Breast epithelium (tissue), 4 donors: ENCODE measurements at places on chromosomes 11 and 22. TPM values are rescaled to one million over a fixed set of nuclear protein-coding genes. Genes with fewer than 3 reads are reported as not detected.

DNA sequence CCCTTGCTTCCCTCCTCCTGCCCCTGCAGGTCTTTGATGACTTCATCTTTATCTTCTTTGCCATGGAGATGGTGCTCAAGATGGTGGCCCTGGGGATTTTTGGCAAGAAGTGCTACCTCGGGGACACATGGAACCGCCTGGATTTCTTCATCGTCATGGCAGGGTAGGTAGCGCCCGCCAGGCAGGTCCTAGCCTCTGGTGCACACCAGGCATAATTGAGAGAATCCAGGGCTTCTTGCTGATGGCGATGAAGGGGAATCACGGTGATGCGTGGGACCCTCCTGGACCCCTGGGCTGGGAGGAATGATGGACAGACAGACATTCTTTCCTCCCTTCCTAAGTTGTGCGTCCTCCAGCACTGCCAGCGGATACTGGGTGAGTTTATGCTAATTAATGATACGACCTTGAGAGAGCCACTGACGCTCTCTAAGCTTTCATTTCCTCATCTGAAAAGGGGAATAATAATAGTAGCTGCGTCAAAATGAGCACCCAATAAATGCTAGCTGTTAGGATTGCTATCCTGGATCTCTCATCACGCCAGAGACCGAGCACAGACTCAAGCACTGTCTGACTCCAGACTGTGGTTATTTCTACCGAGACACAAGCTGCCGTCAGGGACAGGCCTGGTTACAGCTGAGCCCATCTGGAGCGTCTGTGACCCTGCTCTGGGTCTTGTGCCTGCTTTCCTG is 30.1 kb downstream of the CACNA1I start:
- DNase-seq: no peak

TSSK2 gene
- total RNA-seq: not detected

GRCh38 chr22:47784991-47785390 is 1022.5 kb downstream of the TBC1D22A start:
- no peak for DNase-seq

DNA sequence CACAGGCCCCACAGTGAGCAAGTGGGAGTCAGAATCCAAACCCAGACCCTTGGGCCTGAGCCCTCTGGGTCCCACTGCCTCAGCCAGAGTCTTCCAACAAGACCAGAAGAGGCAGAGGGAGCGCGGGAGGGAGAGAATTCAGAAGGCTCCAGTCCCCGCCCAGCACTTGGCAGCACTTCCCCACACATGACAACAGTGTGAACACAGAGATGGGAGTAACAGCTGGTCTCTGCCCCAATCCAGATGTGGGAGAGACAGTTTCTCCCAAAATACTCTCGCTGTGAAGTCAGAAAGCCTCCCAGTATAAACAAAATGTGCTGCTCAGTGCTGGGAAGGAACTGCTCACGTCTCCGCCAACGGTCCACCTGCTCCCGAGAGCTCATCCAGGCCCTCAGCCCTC is 219.9 kb downstream of the MN1 start:
- no peak for DNase-seq

DNA sequence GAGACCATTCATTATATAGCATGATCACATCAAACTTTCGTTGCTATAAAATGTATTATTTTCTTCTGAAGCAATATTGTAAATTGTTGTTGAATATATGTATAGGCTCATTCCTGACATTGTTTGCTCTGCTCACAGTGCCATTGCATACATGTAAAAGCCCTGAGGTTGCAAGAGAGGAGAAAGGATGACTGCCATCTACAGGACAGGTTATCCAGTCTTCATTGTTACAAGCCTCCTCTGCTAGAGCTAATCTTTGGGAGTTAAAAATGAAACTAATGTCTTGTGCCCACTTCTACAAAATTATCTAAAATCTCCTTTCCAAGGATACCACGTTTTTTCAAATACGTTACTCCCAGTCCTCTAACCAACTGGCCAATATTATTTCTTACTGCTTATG is 16.4 kb upstream of the OR5AL1 start:
- DNase-seq: no peak

MPZL3 gene
- total RNA-seq: 0.64 TPM

GRCh38 chr11:61004180-61004611 is 32.7 kb downstream of the CD6 start:
- no peak for DNase-seq

DNA sequence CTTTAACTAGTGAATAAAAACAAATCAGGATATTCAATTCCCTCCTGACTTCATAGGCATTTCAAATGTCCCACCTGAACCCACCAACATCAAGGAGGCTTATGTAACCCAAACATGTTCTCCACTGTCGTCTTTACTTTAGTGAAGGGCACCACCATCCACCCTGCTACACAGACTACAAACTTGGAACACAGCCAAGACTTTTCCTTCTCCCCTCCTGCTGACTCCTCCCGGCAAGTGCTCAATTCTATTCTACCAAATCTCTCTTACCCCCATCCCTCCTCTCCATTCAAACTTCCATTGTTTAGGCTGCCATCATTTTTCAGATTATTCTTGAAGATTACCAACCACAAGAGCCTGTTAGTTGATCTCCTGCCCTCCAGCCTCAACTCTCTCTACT is 24.3 kb downstream of the SAAL1 start:
- no peak for DNase-seq

- DNase-seq: no peak
These were observed 36.9 kb downstream of the MOB2 start for GRCh38 chr11:1449490-1450243.

ZFPL1 gene
- 44.1 TPM for total RNA-seq

DNA sequence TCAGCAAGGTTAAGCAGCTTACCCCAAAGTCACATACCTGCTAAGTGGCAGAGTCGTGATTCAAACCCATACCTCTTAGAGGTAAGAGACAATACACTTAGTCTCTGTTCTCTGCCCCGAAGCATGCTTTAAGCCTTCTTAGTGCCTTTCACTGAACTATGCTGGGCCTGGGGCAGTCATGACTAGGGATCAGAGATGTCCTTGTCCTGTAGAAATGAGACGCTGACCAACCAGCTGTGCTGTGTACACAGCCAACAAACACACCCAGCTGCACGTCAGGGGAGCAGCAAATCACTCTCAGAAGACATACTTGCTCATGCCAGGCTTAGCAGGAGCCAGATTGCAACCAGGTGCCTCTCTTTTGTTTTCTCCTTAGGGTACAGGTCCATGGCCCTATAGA is 255.7 kb downstream of the BUD13 start:
- DNase-seq: no peak

DNA sequence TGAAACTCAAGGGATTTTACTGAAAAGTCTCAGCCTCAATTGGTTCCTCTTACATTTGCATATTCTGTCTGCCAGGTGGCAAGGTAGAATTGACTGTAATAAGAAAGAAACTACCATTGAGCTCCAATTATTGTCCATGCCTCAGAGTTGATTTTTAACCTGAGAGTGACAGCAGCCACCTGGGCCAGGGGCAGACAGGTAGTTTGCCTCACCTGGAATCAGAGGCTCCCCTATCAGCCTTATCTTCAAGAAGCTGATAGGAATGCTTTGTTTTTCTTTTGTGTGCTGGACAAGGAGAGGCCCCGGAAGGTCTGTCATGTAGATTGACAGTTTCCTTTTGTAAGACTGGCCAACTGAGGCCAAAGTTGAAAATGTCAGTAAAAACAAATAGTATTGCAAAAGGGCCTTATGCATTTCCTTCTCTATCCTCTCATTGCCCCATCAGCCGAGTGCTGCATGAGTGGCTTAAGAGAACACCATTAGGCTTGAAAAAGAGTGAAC is 34.1 kb downstream of the CD44 start:
- no peak for DNase-seq

- DNase-seq: no peak
These were observed 2.6 kb downstream of the TH start for GRCh38 chr11:2169005-2169378.

GRCh38 chr11:57180081-57180561 is 1.6 kb upstream of the LRRC55 start:
- DNase-seq: no peak

GRCh38 chr22:50027639-50028537 is 15.3 kb upstream of the IL17REL start:
- DNase-seq: peak; percentile 71

OR52I2 gene
- total RNA-seq: not detected

GRCh38 chr11:72972496-72973128 is 158.4 kb downstream of the ATG16L2 start:
- no peak for DNase-seq

OR2D2 gene
- total RNA-seq: not detected

VPREB1 gene
- not detected for total RNA-seq

LRRN4CL gene
- total RNA-seq: 9.8 TPM

- DNase-seq: no peak
These were observed 6.1 kb downstream of the NUP50 start for GRCh38 chr22:45169591-45170466.

MS4A6E gene
- total RNA-seq: not detected

GRCh38 chr11:74714904-74715303 is 16.3 kb downstream of the CHRDL2 start:
- DNase-seq: no peak

DNA sequence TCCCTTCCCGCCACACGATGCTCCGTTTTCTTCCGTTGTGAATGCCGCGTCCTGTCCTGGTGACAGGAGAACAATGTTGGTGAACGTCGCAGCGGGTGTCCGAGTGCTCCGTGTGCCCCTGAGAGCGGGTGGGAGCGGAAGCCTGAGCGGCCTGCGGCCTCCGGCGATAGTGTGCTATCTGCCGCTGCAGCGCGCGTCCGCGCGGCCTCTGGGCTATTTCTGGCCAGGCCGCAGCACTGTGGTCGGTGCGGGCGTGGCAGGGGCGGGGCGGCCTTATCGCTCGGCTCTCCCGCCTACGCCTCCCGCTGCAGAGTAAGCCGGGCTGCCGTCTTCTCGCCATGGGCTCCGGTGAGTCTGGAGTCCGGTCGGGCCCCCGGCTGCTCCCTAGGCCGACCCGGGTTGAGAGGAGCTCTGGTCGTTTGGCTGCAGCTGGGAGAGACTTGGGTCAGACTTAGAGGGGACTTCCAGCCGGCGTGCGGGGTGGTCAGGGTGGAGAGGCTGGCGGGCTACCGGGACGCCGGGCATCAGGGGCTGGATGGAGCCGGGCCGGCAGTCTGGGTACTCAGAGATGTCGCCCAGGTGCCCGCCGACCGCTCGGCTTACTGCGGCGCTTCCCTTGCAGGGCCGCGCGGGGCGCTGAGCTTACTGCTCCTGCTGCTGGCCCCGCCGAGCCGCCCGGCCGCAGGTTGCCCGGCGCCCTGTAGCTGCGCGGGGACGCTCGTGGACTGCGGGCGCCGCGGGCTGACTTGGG is at the start of gene GP1BB:
Gene GP1BB, plus strand, starts transcription at position 308 of the 751 bp plus-strand sequence. Its CDS starts 31 bp downstream, at position 339.
- DNase-seq: no peak

KREMEN1 gene
- 9.5 TPM for total RNA-seq

SLC15A3 gene
- 8.8 TPM for total RNA-seq

- DNase-seq: no peak
These were observed 2.2 kb downstream of the CALCA start for GRCh38 chr11:14969901-14970323.

GRCh38 chr22:41979423-41980250 is 10.4 kb downstream of the SEPTIN3 start:
- no peak for DNase-seq

- DNase-seq: no peak
These were observed 27.3 kb downstream of the STK33 start for GRCh38 chr11:8566613-8567210.

- no peak for DNase-seq
These were observed 6.2 kb upstream of the SYT8 start for GRCh38 chr11:1828542-1828941.

- no peak for DNase-seq
These were observed 11.2 kb upstream of the DGKZ start for GRCh38 chr11:46335890-46336562.

TMEM25 gene
- 14.1 TPM for total RNA-seq

DNA sequence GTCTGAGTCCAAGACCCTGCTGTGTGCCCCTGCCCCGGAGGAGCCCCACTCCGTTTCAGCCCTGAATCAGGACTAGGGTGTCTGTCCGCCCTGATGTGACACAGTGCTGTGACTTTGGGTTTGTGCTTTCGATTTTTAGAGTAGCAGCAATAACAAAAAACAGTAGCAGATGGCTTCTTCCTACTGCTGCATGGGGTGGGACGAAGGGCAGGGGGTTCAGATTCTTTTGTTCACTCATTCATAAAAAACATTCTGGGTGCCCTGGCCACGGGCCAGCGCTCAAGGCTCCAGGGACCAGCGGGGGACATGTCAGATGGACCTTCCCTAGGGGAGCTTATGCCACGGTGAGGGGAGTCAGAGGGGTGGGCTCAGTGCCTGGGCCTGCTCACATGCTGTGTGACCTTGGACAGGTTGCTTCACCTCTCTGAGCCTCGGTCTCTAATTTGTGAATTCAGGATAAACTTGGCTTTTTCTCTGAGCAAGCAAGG is 24.6 kb upstream of the PRR5 start:
- DNase-seq: no peak

- DNase-seq: no peak
These were observed 12.3 kb upstream of the ASRGL1 start for GRCh38 chr11:62324731-62325556.

GRCh38 chr22:22461583-22461982 is 47.0 kb downstream of the ZNF280B start:
- DNase-seq: no peak

MAJIN gene
- not detected for total RNA-seq

HTR3B gene
- total RNA-seq: not detected

DNA sequence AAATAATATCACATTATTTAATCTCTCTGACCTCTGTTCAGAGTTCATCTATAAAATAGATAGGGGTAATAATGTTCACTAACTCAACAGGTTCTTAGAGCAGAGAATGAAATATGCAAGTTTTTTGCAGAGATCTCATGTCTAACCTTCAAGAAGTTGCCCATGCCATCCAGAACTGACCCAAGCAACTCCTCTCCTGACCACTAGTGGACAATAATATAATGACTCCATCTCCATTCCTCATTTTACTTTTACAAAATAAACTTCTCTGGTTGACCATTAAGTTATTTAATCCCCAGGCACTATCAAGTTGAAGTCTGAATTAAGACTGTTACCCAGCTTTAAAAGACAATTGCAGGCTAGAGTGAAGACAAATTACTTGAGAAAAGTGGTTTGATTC is 382.6 kb downstream of the KCNA4 start:
- DNase-seq: no peak

ZNF195 gene
- total RNA-seq: 31.5 TPM

- DNase-seq: no peak
These were observed 52.3 kb downstream of the CSF2RB start for GRCh38 chr22:36965696-36966095.

EED gene
- 39.4 TPM for total RNA-seq

GRCh38 chr22:39277142-39277607 is 32.4 kb upstream of the PDGFB start:
- no peak for DNase-seq

DNA sequence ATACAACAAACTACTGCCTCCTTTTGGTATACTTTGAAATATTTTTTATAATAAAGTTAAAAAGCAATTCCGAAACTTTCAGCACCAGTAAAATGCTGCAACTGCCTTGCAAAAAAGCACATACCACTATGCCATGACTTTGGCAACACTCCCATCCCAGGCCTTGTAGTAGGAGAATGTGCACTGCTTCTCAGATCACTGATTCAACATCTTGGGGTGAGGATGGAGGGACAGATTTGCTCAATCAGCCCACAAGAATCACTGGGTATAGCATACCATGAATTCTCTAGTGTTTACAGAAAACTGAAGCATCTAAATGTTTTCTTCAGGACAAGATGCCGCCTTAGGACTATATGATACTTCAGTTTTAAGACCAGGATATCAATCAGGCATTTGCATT is 14.9 kb downstream of the EIF4ENIF1 start:
- DNase-seq: no peak

RNF169 gene
- total RNA-seq: 36.1 TPM
